Testis (tissue), 5 donors: ENCODE measurements at places on chromosomes 2 and 18.

GRCh38 chr2:153871231-153872221, at the start of gene GALNT13:
GALNT13 (plus strand) TSS chr2:153871922.
- peaks cover 6% of the 10 kb centered on the region for H3K4me1 ChIP-seq
- peak within 1 kb of the TSS; percentile 36 for H3K4me3 ChIP-seq
- no peak within 1 kb of the TSS for H3K27ac ChIP-seq
- peak; percentile 61 for DNase-seq

- DNase-seq, result peak; percentile 23
- no peaks in the 10 kb centered on the region for H3K27me3 ChIP-seq
- H3K4me3 ChIP-seq, result no peak overlapping the region
- no peak overlapping the region for H3K27ac ChIP-seq
- H3K36me3 ChIP-seq, result no peaks in the 10 kb centered on the region
Observed at GRCh38 chr18:21167641-21168377, 56.2 kb upstream of the ROCK1 start.

- no peak overlapping the region for H3K27ac ChIP-seq
- DNase-seq, result no peak
- no peaks in the 10 kb centered on the region for H3K27me3 ChIP-seq
- no peaks in the 10 kb centered on the region for H3K36me3 ChIP-seq
- no peaks in the 10 kb centered on the region for H3K4me1 ChIP-seq
- no peak overlapping the region for H3K4me3 ChIP-seq
Observed at GRCh38 chr2:140759426-140760156, 1371.2 kb downstream of the LRP1B start.

- no peaks in the 10 kb centered on the region for H3K27me3 ChIP-seq
- H3K36me3 ChIP-seq, result no peaks in the 10 kb centered on the region
- no peak overlapping the region for H3K27ac ChIP-seq
- no peak overlapping the region for H3K4me3 ChIP-seq
Observed at GRCh38 chr2:97766567-97766966, 53.2 kb downstream of the ZAP70 start.

DNA sequence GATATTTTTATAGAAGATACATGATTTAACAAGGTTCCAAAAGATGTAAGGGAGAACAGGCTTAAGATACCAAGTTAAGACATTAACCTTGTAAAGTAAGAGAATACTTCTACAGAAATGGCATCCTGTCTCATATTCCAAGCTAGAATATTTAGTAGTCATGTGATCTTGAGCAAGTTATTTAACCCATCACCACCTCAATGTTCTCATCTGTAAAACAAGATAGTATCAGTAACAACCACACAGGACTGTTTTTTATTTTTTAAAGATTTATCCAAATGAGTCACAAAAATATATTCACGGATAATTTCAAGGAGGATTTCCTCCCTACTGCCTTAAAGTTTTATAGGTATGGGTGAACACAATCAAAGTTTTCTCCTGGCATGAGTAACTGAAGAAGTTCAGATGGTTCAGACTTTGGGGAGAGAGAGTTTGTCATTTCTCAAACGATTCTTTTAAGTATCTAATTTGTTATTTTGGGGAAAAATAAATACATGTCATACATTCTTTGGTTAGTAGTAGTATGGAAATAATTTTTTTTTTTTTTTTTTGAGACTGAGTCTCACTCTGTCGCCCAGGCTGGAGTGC, 25.9 kb downstream of the ROCK1 start:
- peaks cover 3% of the 10 kb centered on the region for H3K36me3 ChIP-seq
- H3K27me3 ChIP-seq, result no peaks in the 10 kb centered on the region
- H3K27ac ChIP-seq, result no peak overlapping the region
- no peak for DNase-seq

- no peak overlapping the region for H3K27ac ChIP-seq
- no peaks in the 10 kb centered on the region for H3K36me3 ChIP-seq
- no peak for DNase-seq
- H3K27me3 ChIP-seq, result no peaks in the 10 kb centered on the region
- H3K4me3 ChIP-seq, result no peak overlapping the region
- H3K4me1 ChIP-seq, result peaks cover 4% of the 10 kb centered on the region
Observed at GRCh38 chr2:6977786-6978185, 60.6 kb downstream of the RNF144A start.

- H3K4me1 ChIP-seq, result peaks cover 10% of the 10 kb centered on the region
- no peak overlapping the region for H3K27ac ChIP-seq
- H3K27me3 ChIP-seq, result no peaks in the 10 kb centered on the region
Observed at GRCh38 chr2:113822087-113822815, 65.8 kb upstream of the SLC35F5 start.

DNA sequence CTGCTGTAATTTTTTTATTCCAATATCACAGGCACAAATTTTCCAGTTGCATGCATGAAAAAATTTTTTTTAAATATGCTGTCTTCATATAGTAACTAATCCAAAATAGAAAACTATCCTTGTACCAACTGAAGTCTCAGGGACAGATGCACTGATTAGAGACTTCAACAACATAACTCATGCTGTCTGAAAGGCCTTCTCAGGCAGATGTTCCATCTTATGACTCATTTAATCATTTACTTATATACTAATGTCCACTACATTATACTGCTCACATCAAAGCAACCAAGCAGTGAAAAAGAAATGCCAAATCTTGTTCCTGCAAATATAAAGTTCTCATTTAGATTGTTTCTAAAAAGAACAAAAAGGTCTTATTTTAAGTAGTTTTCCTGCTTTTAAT, 53.1 kb downstream of the OLA1 start:
- H3K27ac ChIP-seq, result no peak overlapping the region
- no peaks in the 10 kb centered on the region for H3K27me3 ChIP-seq
- H3K4me3 ChIP-seq, result no peak overlapping the region
- H3K36me3 ChIP-seq, result no peaks in the 10 kb centered on the region

GRCh38 chr18:4107049-4107467, 348.0 kb downstream of the DLGAP1 start:
- no peak overlapping the region for H3K27ac ChIP-seq
- H3K36me3 ChIP-seq, result no peaks in the 10 kb centered on the region
- DNase-seq, result no peak
- H3K4me1 ChIP-seq, result no peaks in the 10 kb centered on the region

DNA sequence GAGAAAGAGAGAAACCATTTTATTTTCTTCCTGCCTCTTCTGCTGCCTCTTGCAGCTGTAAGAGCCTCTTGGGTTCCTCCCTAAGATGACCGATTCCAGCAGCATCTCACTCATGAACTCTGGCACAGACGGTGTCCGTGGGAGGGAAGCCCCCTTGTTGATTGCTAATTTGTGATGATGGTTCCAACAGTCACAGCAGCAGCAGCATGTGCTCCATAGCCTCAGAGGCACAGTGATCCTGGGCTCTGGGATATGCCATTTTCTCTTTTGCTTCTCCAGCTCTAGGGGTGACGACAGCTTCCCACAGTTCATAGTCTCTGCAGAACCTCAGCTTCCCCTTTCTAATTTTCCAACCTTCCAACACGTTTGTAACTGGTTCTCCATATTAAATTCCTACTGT, 324.2 kb upstream of the HS6ST1 start:
- DNase-seq, result peak; percentile 2
- no peaks in the 10 kb centered on the region for H3K4me1 ChIP-seq
- no peaks in the 10 kb centered on the region for H3K27me3 ChIP-seq
- H3K36me3 ChIP-seq, result no peaks in the 10 kb centered on the region

- no peak overlapping the region for H3K27ac ChIP-seq
- H3K27me3 ChIP-seq, result no peaks in the 10 kb centered on the region
- no peak for DNase-seq
- no peaks in the 10 kb centered on the region for H3K36me3 ChIP-seq
- H3K4me3 ChIP-seq, result no peak overlapping the region
Observed at GRCh38 chr2:11761259-11761658, 14.8 kb downstream of the LPIN1 start.

- no peak for DNase-seq
- H3K27ac ChIP-seq, result no peak overlapping the region
- no peaks in the 10 kb centered on the region for H3K27me3 ChIP-seq
- H3K4me3 ChIP-seq, result no peak overlapping the region
Observed at GRCh38 chr2:144364944-144365738, 154.8 kb downstream of the ZEB2 start.

DNA sequence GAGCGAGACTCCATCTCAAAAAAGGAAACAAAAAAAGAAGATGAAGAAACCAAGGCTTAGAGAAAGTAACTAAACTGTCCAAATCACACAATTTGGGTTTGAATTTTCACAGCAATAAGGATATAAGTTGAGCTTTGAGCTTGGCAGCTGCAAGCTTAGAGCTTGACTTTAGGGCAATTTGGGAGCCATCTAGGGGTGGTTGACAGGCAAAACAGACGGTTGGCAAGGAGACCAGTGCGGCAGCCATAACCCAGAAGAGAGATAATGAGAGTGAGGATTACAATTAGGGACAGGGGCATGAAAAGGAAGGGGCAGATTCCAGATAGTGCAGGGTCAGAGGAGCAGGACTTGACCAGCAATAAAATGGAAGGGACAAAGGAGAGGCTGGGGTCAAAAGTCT, 382.2 kb upstream of the HNRNPA3 start:
- DNase-seq, result no peak
- no peak overlapping the region for H3K27ac ChIP-seq
- H3K36me3 ChIP-seq, result no peaks in the 10 kb centered on the region
- H3K27me3 ChIP-seq, result no peaks in the 10 kb centered on the region
- no peak overlapping the region for H3K4me3 ChIP-seq
- H3K4me1 ChIP-seq, result no peaks in the 10 kb centered on the region
